ENCODE measurements at places on chromosomes 4 and X.

GRCh38 chrX:134423606-134424005, 36.4 kb upstream of the HPRT1 start:
- no peak for DNase-seq

DNA sequence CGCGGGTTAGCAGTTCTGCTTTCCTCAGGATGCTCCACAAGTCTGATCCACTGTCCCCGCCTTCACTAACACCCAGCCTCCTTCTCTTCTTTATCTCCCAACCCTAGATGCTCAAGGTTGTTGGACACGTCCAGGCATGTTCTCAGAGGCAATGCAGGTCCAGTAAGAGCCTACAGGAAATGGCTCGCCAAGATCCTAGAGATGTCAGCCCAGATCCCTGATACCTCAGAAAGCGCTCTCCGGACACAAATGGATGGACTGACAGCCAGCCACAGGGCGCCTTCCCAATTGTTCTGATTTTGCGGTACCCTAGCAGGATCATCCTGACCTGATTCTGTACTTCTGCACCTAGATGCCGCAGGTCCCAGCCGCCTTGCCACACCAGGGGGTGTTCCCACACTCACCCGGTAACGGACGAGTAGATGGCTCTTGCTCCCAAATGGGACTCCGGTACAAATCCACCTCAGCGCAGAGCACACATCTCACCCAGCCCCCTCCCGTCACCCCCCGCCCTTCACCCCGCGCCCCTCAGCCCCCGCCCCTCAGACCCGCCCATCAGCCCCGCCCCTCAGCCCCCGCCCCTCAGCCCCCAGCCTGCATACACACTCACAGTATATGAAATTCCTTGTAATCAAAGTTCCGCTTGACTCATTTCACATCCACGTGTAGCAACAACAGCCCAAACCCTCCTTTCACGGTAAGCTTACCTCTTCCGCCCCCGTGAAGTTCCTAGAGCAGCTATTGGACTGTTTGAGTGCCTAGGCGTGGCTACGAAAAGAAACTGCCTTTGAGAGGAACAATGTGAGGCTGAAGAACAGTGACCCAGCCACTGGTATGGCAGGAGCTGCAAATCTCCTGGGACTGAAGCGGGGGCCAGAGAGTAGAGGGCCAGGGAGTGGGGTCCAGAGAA, at the start of gene EDA2R:
Gene EDA2R, minus strand, starts transcription at position 488 of the 910 bp plus-strand sequence. CDS start 23,058 bp downstream, outside the sequence.
- DNase-seq: no peak

DNA sequence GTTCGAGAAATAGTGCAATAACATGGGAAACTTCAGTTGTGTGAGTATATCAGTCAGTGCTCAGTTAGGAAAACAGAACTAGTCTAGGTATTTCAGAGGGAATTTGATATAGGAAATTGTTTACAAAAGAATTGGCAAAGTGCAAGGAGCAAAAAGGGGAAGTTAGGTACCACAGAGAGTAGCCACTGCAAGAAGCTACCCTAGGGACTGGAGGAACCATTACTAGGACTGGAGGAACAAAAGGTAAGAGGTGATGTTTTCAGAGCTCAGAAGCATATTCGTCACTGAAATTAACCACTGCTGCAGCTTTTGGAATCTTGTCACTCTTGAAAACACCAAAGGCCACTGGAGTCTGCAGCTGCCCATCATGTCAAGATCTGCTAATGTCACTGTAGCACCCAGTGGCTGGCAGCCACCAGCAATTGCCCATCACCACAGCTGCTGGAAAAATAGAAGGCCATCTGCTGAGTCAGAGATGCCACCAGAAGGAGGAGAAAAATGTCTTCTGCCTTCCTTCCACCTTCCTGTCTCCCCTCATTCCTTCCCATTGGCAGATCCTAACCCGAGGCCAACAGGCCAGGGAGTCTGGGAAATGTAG, 160.6 kb upstream of the RPS6KA3 start:
- DNase-seq: no peak

GRCh38 chr4:68077737-68078136, 51.9 kb downstream of the TMPRSS11F start:
- DNase-seq: no peak

DNA sequence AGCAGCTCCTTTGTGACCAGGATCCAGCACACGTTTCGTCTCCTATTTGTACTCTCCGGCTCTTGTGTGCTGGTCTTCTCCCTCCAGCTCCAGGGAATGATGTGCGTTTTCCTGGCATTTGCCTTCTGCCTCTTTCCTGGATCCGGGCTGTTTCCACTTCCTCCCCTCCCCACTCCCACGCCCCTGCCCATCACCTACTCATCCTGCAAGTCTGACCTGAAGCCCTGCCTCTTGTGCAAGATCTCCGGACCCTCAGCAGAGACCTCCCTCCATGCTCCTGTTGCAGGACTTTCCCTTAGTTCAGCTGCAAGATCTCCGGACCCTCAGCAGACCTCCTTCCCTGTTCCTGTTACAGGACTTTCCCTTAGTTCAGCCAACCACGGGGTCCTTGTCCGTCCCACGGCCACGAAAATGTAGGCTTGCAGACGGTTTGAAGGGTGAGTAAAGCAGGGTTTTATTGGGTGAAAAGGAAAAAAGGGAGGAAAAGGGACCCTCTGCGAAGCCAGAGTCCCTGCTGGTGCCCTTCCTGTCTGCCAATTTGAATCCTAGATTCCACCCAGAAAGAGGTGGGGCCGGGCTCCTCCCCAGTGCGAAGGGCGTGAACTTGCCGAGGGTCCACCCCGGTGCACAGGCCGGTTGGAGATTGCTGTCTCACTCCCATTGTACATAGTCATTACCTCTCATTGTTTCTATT, 74.4 kb upstream of the IRF2 start:
- DNase-seq: no peak

GRCh38 chr4:108029731-108030130, 40.0 kb downstream of the HADH start:
- no peak for DNase-seq

- no peak for DNase-seq
Measured at GRCh38 chrX:30504309-30504708, 73.3 kb downstream of the TASL start.

GRCh38 chrX:45765767-45766166, 565.1 kb upstream of the DIPK2B start:
- no peak for DNase-seq

DNA sequence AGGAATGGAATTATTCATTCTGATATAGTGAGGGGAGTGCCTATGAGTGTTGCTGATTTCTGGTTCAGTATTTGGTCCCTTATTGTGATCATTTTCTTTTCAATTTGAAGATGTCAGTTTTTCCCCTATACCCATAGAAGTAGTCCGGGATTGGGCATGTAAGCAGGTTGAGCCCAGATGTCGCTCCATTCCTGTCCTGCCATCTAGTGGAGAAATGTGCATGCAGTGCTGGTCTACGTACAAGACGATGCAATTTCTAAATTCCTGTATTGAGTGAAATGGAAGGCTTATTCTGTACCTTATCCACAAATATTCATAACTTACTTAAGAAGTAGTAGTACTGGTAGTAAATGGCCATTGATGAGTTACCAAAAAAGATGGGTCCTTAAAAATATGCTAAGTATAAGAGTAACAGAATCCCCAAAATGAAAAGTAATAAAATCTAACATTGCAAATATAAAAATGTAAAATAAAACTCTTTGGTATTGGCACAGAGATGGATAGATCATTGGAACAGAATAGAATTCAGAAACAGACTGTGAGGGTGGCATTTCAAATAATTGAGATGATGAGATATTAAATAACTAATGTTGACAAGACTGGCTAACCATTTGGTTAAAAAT, 60.9 kb downstream of the UGT8 start:
- peak; percentile 1 for DNase-seq

- DNase-seq: no peak
Measured at GRCh38 chr4:1683736-1684505, at the start of gene FAM53A. FAM53A (minus strand) TSS chr4:1684313; CDS start chr4:1668741, 15,572 bp downstream.

All from AG04449 (cell line).